ENCODE measurements at places on chromosomes 6 and 20. TPM values are rescaled to one million over a fixed set of nuclear protein-coding genes. Genes with fewer than 3 reads are reported as not detected.

KCNG1 gene
- 16.3 TPM for total RNA-seq

TFAP2B gene
- not detected for total RNA-seq

RBM24 gene
- 1.4 TPM for total RNA-seq

COL12A1 gene
- total RNA-seq = 1,393 TPM

SLC24A3 gene
- total RNA-seq = 1.1 TPM

MDFI gene
- 0.72 TPM for total RNA-seq

PTPN1 gene
- 28.6 TPM for total RNA-seq

GRCh38 chr20:8385247-8385646, 253.2 kb downstream of the PLCB1 start:
- H3K4me1 ChIP-seq = peaks cover 18% of the 10 kb centered on the region
- H3K27ac ChIP-seq = no peak overlapping the region
- no peaks in the 10 kb centered on the region for H3K27me3 ChIP-seq
- no peak overlapping the region for H3K4me3 ChIP-seq

- peaks cover 22% of the 10 kb centered on the region for H3K27me3 ChIP-seq
- H3K27ac ChIP-seq = no peak overlapping the region
- H3K4me3 ChIP-seq = no peak overlapping the region
- no peaks in the 10 kb centered on the region for H3K4me1 ChIP-seq
These were observed 36.2 kb downstream of the CD40 start for GRCh38 chr20:46154305-46154704.

- no peak overlapping the region for H3K27ac ChIP-seq
- no peaks in the 10 kb centered on the region for H3K27me3 ChIP-seq
- H3K4me1 ChIP-seq = no peaks in the 10 kb centered on the region
- DNase-seq = no peak
- H3K4me3 ChIP-seq = no peak overlapping the region
These were observed 285.7 kb upstream of the PREP start for GRCh38 chr6:105688573-105688972.

GRCh38 chr6:28107506-28107905, 16.9 kb upstream of the ZSCAN16 start:
- peaks cover 6% of the 10 kb centered on the region for H3K4me1 ChIP-seq
- H3K27ac ChIP-seq = no peak overlapping the region
- H3K27me3 ChIP-seq = no peaks in the 10 kb centered on the region
- H3K36me3 ChIP-seq = no peaks in the 10 kb centered on the region
- DNase-seq = no peak
- H3K4me3 ChIP-seq = no peak overlapping the region

GRCh38 chr6:11258260-11259237, 26.1 kb upstream of the NEDD9 start:
- no peak overlapping the region for H3K4me3 ChIP-seq
- no peaks in the 10 kb centered on the region for H3K27me3 ChIP-seq
- H3K4me1 ChIP-seq = peaks cover 12% of the 10 kb centered on the region
- DNase-seq = no peak

DNA sequence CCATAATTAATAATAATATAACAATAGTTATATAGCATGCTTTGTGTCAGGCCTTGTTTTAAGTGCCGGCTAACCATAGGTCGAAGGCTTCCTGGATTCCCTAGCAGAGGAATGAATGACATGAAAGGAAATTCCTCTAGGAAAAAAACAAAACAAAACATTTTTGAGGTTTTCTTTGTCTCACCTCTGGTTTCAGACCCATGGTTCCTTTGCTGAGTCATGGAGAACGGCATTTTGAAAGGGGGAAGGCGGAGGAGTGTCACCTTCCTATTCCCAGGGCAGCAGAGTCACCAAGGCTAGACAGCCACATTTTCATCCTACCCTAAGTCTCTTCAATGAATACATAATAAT, 25.3 kb upstream of the CCND3 start:
- H3K4me3 ChIP-seq = no peak overlapping the region
- H3K4me1 ChIP-seq = peaks cover 23% of the 10 kb centered on the region
- no peaks in the 10 kb centered on the region for H3K27me3 ChIP-seq

DNA sequence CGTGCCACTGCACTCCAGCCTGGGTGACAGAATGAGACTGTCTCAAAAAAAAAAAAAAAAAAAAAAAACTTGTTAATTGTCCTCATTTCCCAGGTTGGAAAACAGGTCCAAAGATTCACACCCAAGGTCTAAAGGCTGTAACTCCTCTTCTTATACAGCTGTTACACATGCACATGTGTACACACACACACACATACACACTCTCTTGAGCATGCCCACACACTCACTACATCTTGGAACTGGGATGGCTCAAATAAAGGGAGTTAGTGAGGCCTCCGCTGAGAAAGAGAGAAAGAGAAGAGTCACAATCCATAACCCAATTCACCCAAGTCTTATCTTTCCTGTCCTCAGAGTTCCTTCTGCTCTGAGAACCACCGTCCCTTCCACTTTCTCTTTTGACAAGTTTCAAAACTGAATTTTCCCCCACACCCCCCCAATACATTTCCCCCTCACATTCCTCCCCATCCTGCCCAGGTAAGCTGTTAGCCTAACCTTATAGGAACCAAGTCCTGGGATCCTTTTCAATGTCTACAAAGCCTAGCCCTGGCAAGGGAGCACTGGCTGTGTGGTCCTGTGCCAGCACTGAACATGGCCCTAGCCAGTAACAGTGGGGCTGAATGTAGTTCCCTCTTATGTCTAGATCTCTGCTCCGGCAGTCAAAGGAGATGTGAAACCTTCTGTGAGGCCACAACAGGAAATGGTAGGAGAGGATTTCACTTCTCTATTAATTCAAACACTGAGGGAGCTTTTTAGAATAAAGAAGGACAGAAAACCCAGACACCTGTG, 3.2 kb upstream of the HLA-DMB start:
- H3K4me3 ChIP-seq = no peak overlapping the region
- no peaks in the 10 kb centered on the region for H3K4me1 ChIP-seq
- no peak overlapping the region for H3K27ac ChIP-seq
- DNase-seq = no peak
- peaks cover 14% of the 10 kb centered on the region for H3K27me3 ChIP-seq
- H3K36me3 ChIP-seq = no peaks in the 10 kb centered on the region

GRCh38 chr20:14612391-14612790, 275.0 kb upstream of the FLRT3 start:
- H3K27ac ChIP-seq = no peak overlapping the region
- H3K4me3 ChIP-seq = no peak overlapping the region
- DNase-seq = no peak
- H3K27me3 ChIP-seq = no peaks in the 10 kb centered on the region

DNA sequence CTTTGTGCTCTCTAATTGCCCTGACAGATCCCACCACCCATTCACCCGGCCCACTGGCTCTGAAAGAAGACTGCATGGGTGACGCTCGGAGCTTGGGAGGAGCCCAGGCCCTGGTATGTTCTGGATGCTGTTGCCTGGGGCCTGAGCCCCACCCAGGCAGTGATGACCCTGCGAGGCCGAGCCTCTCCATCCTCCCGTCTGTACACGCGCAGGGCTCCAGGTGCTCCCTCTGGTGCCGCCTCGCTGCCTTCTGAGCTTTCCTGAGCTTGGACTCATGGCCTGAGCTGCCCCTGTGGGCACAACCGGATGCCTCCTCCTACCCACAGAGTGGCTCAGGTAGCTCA, 61.2 kb downstream of the STK35 start:
- no peak overlapping the region for H3K27ac ChIP-seq
- DNase-seq = no peak
- peaks cover 17% of the 10 kb centered on the region for H3K27me3 ChIP-seq
- H3K36me3 ChIP-seq = no peaks in the 10 kb centered on the region
- no peaks in the 10 kb centered on the region for H3K4me1 ChIP-seq

GRCh38 chr6:151357758-151358436, 33.5 kb downstream of the ZBTB2 start:
- H3K27me3 ChIP-seq = no peaks in the 10 kb centered on the region
- H3K36me3 ChIP-seq = peaks cover 7% of the 10 kb centered on the region
- no peak for DNase-seq
- H3K4me3 ChIP-seq = no peak overlapping the region

DNA sequence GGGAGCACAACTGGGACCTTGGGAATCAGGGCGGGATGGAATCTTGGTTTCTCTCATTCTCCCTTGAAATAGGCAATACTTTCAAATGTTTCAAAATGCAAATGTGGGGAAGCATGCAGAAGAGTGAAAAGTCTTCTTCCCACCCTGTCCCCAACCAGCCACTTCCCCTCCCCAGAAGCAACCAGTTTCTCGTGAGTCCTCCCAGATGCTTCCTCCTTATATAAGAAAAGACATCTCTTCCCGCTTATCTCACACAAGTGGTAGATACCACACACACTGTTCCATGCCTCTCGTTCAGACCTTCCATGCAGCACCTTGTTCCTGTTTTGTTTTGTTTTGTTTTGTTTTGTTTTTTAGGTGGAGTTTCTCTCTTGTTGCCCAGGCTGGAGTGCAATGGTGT, 25.1 kb downstream of the HCK start:
- DNase-seq = no peak
- H3K4me3 ChIP-seq = no peak overlapping the region
- no peaks in the 10 kb centered on the region for H3K4me1 ChIP-seq
- H3K27ac ChIP-seq = no peak overlapping the region
- H3K27me3 ChIP-seq = peaks cover 16% of the 10 kb centered on the region

- no peak for DNase-seq
- H3K4me3 ChIP-seq = no peak overlapping the region
- no peak overlapping the region for H3K27ac ChIP-seq
- no peaks in the 10 kb centered on the region for H3K4me1 ChIP-seq
- H3K27me3 ChIP-seq = no peaks in the 10 kb centered on the region
These were observed 72.8 kb upstream of the PAX1 start for GRCh38 chr20:21632735-21633053.

DNA sequence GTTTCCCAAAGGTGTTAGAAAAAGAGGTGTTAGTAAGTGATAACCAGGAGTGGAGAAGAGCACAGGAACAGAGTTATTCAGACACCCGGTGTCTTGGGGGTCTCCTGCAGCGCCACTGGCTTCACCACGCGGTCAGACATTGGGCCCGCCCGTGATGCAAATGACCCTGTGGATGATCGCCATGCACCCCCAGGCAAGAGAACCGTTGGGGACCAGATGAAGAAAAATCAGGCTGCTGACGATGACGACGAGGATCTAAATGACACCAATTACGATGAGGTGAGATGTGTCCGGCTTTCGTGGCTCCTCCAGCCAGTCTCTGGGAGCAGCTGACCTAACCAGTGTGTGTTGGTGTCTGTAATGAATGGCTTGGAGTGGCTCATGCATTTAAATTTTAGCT, 2.0 kb downstream of the PRPF6 start:
- H3K27me3 ChIP-seq = no peaks in the 10 kb centered on the region
- DNase-seq = no peak
- H3K36me3 ChIP-seq = peaks cover 39% of the 10 kb centered on the region
- H3K4me1 ChIP-seq = peaks cover 27% of the 10 kb centered on the region
- H3K27ac ChIP-seq = no peak overlapping the region
- no peak overlapping the region for H3K4me3 ChIP-seq

DNA sequence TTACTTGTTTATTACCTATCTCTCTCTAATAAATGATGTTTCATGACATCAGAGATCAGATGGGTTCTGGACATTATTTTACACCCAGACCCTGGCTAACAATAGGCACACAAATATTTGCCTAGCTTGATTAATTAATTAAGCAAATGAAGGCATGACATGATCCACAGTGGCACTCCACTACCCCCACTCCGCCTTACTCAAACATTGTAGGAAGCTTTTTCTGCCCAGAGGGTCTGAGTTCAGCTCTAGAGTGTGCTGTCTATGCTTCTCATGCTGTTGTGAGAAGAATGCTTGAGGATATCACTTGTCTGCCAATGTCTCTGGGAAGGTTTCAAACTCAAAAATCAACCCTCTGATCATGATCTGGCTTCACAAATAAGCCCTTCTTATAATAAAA, 45.0 kb downstream of the TRAM2 start:
- no peak overlapping the region for H3K4me3 ChIP-seq
- peaks cover 40% of the 10 kb centered on the region for H3K4me1 ChIP-seq
- DNase-seq = no peak
- H3K27ac ChIP-seq = peak overlapping the region; percentile 69
- peaks cover 68% of the 10 kb centered on the region for H3K36me3 ChIP-seq

DNA sequence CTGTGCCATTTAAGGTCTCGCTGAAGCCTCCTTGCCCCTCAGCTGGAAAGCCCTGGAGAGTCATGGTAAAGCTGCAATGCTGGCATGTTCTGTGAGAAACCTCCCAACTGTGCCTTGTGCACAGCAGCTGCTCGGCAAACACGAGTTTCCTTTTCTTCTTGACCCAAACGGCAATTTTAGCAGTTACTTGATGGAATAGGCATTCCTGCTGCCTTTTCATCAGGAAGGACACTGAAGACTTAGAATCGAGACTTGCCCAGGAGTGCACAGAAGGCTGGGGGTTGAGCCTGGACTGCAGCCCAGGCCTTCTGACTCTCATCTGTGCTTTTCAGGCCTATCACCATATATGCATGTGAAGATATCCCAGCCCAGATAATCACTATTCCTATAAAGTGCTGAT, 28.7 kb upstream of the CLDN20 start:
- no peaks in the 10 kb centered on the region for H3K27me3 ChIP-seq
- H3K27ac ChIP-seq = no peak overlapping the region
- DNase-seq = no peak
- H3K36me3 ChIP-seq = peaks cover 4% of the 10 kb centered on the region
- no peaks in the 10 kb centered on the region for H3K4me1 ChIP-seq

DNA sequence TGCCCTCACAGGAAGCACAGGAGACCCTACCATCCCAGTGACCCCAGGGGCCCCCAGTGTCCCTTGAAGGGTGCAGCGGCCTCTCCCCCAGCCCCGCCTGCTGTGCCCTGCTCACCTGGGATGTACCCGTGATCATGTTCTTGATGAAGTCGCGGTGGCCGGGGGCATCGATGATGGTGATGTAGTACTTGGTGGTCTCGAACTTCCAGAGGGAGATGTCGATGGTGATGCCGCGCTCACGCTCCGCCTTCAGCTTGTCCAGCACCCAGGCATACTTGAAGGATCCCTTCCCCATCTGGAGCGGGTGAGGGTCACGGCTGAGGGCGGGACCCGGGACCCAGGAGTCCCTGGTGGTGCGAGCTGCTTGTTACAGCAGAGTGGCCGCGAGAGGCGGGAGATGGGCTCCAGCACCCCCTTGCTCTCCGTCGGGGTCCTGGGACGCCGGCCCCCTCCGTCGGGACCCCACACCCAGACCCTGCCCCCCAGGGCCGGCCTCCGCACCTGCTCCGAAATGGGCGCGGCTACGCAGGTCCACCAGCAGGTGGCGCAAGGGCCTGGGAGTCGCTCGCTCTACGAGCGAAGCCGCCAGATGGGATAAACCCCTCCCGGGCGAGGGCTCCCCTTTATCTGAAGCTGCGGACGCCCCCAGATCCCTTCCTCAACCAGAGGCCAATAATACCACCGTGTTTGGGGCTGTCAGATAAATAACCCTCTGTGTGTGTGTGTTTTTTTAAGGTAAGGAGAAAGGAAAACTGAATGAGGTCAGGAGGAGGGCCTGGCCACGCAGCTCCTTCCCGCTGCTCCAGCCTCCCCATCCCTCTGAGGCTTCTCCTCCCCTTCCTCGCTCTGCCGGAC, 2.9 kb downstream of the EEF1A2 start:
- no peak overlapping the region for H3K27ac ChIP-seq
- peaks cover 4% of the 10 kb centered on the region for H3K4me1 ChIP-seq
- peaks cover 26% of the 10 kb centered on the region for H3K27me3 ChIP-seq
- H3K36me3 ChIP-seq = no peaks in the 10 kb centered on the region
- peak; percentile 98 for DNase-seq
- H3K4me3 ChIP-seq = peak overlapping the region; percentile 60

GRCh38 chr6:79042799-79043126, 35.3 kb downstream of the PHIP start:
- H3K27ac ChIP-seq = no peak overlapping the region
- no peaks in the 10 kb centered on the region for H3K4me1 ChIP-seq
- no peak overlapping the region for H3K4me3 ChIP-seq
- no peaks in the 10 kb centered on the region for H3K27me3 ChIP-seq
- DNase-seq = no peak

- peak; percentile 42 for DNase-seq
- H3K4me1 ChIP-seq = peaks cover 21% of the 10 kb centered on the region
- no peak overlapping the region for H3K4me3 ChIP-seq
- peaks cover 78% of the 10 kb centered on the region for H3K36me3 ChIP-seq
These were observed 79.4 kb downstream of the ASXL1 start for GRCh38 chr20:32437391-32438074.
